ENCODE measurements at places on chromosomes 11 and 22.

DNA sequence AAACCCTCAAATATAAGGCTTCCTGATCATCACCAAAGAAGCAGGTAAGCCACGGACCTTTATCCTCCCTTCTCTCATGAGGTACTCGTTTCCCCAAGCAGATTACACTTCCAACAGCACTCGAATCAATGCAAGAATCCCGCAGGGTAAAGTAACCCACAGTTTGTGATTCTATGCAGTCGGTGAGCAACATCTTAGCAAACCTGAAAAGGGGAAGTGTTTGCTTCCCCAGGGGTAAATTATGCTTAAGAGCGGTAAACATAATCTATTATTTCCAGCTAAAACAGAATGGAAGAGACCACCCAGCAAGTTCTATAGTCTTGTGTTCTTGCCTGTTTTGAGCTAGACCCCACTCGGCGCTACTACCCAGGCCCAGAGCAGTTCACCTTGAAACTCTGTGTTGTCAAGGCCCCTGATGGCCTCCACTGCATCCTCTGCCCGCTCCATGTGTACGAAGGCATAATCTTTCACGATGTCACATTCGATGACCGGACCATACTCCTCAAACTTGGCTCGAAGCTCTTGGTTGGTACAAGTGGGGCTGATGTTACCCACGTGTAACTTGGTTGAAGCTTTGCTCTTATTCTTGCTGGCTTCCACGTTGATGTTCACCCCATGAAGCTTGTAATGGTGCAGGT is 1.3 kb downstream of the RBM4B start:
- DNase-seq: no peak

- DNase-seq: peak; percentile 85
Observed at GRCh38 chr22:30649430-30650007, 13.9 kb downstream of the SLC35E4 start.

- DNase-seq: no peak
Observed at GRCh38 chr11:66686801-66687750, 9.4 kb upstream of the RBM4B start.

- DNase-seq: no peak
Observed at GRCh38 chr11:132734217-132734616, 798.1 kb downstream of the OPCML start.

DNA sequence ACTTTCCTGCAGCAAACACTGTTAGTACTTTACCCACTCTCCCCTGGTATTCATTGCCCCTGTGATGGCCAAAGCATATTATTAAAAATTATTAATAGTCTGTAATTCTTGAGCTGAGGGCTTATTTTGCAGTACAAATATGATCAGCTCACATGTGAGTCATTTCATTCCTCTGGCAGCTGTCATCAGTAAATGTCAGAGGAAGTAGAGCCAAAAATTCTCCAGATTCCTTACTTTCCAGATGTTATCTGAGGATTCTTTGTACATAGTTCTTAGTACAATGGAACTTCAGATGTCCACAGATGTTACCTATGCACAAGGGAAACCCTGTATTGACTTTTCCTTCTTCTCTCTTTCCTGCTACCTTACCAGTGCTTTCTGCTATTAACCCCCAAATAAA is 12.5 kb downstream of the OR5B3 start:
- no peak for DNase-seq

DNA sequence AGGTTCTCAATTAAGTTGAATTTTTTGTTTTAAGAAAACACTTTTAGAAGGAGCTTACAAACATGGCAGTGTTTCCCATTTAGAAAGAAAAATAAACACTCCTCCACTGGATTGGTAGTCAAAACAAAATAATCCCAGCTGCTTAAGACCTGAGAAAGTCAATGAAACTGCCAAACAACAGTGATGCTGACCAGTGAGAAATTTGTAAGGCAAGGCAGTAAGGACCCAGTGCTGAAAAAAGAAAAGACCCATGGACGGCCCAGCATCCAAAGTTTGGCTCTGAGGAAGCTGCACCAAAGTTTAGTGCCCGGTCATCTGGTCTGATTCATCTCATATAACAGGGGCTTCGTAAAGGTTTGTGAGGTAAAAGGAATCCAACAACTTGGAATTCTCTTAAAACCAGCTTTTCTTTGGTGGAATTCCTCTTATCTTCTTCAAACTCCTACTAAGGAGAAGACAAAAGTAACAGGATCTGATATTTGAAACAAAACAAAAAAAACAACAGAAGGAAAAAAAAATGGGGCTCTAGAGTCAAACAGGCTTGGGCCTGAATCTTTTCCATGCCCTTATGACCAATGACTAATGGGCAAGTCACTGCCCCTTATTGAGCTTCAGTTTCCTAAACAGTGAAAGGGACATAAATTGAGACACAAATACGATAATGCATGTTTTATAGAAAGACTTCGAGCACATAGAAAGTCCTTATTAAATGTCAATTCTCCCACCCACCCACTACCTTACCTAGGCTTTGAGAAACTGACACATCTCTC is 383.0 kb upstream of the NARS2 start:
- DNase-seq: no peak

- peak; percentile 64 for DNase-seq
Observed at GRCh38 chr11:122754553-122755322, 83.6 kb upstream of the CRTAM start.

DNA sequence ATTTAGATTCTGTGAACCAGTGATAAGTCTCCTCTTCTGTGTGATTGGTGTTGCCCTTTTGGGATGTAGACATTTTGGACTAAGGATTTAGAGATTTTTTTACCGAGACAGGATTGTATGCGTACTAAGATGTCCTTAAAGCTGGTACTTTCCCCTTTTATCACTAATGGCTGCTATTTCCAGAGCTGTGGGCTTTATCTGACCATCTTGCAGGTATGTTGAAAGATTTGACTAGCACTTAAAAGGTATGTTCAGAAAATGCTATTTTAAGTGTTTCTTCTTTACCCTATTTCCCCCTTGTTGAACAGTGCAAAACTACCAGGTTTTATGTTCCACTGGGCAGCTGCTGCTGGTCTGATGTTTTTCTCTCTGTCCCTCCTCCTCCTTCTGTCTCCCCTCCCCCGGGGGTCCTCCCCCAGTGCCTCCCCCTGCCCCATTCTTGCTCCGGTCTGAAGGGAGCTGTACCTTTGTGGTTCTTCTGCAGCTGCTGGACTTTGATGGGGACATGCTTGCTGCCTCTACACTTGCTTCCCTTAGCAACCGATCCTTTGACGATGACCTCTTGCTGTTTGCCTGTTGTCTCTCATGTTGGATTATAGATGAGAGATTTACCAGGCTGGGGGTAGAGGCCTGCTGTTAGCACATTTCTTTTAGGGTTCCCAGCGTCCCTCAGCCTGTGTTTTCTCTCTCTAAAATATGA is 59.6 kb downstream of the ZNRF3 start:
- no peak for DNase-seq

- no peak for DNase-seq
Observed at GRCh38 chr11:76629116-76629852, 41.3 kb downstream of the LRRC32 start.

- DNase-seq: no peak
Observed at GRCh38 chr11:117834838-117835443, 10.4 kb upstream of the FXYD2 start.

- peak; percentile 24 for DNase-seq
Observed at GRCh38 chr22:44870021-44870420, 117.6 kb downstream of the ARHGAP8 start.

GRCh38 chr11:8087185-8087584 is 6.2 kb downstream of the TUB start:
- no peak for DNase-seq

DNA sequence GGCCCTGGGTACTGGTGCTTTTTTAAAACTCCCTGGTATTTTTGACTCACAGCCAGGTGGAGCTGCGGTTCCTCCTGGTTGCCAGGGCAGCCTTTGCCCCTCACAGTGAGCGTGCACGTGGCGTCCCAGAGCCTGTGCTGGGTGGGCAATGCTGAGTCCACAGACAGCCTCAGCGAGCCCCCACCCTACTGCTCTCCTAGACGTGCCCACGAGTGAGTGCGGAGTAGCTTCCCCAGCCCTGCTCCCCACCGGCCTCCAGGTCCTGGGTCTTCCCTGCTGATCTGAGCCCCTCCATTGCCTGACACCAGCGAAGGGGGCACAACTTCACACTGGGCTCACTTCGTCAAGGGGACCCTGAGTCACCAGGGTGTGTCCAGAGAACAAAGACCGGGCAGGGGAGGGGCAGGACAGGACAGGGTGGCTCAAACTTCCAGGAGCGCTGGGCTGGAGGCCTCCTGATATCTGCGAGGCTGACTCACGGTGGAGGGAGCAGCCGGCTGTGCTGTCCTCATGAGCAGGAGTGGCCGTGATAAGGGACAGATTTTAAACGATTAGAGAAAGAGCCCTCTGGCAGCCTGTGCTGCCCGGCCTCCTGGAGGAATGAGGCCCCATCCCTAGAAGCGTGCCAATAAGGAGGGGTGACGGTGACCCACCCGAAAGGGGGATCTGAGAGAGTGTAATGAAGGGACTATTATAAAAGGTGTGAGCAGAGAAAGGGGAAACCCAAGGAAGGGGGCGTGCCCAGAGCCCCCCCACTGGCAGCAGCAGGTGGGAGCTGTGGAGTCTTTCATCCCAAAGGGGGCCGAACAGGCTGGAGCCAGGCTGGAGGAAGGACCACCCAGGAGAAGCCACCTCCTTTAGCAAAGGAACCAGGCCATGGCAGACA is 129.3 kb upstream of the FGF3 start:
- DNase-seq: peak; percentile 96

DNA sequence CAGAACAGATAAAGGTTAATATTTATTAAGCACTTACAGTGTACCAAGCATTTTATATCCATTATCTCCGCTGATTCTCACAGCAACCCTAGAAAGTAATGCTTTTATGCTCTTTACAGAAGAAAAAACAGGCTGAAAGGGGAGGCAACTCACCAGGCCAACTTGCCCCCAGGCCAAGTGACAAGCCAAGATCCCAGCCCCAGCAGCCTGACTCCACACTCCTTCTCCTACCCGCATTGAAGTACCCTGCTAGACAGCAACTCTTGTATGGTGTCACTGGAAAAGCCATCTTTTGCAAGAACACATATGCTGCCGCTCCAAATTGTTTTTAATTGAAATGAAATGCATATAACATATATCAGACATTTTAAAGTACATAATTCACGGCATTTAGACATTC is 25.6 kb downstream of the SMCO4 start:
- no peak for DNase-seq

GRCh38 chr22:31912407-31912743 is 32.0 kb upstream of the YWHAH start:
- no peak for DNase-seq

- DNase-seq: no peak
Observed at GRCh38 chr11:5197536-5197935, 2.9 kb downstream of the OR51V1 start.

DNA sequence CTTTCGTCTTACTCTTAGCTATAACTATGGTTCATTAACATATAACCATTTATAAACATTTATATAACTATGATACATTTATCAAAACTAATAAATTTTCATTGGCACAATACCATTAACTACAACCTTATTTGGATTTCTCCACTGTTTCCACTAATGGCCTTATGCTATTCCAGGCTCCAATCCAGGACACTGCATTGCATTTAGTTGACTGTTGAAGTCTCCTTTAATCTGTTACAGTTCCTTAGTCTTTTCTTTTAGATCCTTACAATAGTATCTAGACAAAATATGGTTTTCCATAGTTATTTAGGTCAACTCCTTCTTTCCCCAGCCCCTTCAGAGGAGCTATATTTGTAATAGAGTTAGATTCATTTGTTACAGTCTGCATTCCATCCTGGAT is 47.2 kb downstream of the CCDC34 start:
- DNase-seq: no peak

- DNase-seq: peak; percentile 65
Observed at GRCh38 chr11:10314199-10315072, 9.6 kb downstream of the ADM start.

DNA sequence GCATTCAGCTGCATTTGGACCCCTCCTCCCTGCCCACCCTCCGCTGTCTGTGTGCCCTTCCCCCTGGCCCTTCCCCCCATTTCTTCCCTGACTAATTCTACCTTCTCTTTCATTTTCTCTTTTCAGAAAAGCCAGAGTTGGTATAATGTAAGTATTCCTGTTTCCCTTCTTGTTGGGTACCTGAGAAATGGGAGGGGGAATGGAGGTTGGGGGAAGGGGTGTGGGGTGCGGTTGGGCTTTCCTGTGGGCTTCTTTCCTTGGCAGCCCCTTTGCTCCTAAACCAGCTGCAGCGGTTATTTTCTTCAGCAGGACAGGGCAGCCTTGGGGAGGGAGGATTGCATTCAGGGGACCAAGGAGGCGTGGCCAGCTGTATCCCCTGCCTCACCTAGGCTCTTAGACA is 70.2 kb downstream of the SCN3B start:
- DNase-seq: no peak

DNA sequence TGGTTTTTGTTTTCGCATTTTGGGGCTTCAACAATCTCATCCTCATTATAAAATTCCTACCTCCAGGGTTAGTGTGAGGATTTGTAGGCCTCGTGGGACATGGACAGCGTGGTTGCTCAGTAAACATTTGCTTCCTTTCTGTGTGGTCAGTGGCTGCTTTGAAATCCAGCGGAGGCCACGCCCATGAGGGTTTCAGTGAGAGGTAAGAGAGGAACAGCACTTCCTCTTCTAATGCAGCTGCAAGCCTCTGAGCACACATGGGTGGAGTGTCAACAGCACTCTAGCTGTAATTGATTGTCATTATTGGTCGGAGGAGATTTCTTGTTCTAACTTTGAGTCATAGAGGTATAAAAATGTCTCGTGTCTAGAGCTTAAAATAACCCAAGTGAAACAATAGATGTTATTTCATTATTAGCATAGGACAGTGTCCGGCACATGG is 6.0 kb upstream of the ARHGAP42 start:
- DNase-seq: peak; percentile 96

DNA sequence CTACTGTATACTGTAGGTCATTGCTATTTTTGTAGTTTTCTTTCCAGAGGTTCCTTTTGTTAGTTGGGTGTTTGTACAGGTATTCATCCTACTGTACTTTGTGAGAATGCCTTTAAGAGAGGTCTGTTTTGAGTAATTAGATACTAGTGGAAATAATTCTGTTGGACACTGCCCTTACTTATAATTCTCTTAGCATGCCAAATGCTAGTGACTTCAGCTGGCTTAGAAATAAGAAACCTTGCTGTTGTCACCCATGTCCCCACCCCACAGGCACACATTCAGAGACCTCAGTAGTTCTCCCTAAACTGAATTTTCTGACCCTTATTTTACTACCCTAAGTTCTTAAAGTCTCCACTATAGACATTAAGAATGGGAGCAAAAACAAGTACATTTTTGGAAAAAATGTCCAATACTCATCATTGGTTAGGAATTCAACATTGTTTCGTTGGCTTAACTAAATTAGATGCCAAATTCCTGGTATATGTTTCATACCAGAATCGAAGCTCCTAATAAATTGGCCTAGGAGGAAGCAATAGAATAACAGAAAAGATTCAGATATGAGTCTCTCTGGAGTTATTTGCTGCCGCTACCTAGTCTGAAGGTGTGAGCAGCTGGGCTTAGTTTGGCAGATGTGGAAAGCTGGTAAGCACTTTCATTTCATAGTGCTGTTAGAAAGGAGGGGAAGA is 28.4 kb downstream of the ZNF143 start:
- no peak for DNase-seq

- DNase-seq: no peak
Observed at GRCh38 chr11:10317151-10317755, 12.4 kb downstream of the ADM start.
